Hematopoietic multipotent progenitor cell (in vitro differentiated cells): ENCODE measurements at places on chromosomes 12 and 14. TPM values are rescaled to one million over a fixed set of nuclear protein-coding genes. Genes with fewer than 3 reads are reported as not detected.

GRCh38 chr12:22310709-22311108, 23.8 kb downstream of the ST8SIA1 start:
- DNase-seq: no peak

DNA sequence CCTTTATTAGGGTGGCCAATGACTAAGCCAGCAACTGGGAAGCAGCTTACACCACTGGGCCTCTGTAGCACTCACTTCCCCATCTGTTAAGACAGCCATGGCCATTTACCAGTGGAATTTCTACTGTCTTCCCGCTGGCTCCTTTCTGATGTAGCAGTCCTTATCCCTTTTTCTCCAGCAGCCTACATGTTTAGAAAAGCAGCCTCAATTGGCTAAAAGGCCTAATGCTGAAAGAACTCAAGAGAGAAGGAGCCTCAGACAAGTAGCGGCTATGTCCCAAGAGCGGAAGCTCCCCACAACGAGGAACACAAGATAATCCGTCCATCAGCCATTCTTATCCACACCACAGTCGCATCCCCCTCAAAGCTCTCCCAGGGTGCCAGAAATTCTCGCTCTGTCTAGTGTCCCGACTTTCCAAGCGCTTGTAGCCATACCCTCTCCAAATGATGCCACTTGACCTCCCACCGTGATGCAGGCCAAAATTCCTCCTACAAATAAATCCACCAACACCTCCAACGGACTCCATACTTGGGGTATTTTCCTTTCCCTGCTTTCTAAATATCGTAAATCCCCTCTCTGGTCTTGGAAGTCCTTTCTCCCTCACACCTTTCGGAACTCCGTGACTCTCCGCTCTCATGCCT, 624 bp downstream of the M6PR start:
- DNase-seq: no peak

DNA sequence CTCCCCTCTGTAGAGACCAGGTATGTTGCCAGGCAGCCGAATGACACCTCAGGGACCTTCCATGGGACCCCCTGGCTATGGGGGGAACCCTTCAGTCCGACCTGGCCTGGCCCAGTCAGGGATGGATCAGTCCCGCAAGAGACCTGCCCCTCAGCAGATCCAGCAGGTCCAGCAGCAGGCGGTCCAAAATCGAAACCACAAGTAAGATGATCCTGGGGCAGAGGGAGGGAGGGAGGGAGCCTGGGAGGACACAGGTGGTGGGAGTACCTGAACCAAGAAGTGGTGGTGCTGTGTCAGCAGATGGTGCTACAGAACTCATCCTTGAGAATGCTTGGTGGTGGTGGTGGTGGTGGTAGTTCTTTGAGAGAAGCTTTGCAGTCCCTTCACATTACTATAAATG, 1.0 kb downstream of the SMARCD1 start:
- DNase-seq: no peak

DNA sequence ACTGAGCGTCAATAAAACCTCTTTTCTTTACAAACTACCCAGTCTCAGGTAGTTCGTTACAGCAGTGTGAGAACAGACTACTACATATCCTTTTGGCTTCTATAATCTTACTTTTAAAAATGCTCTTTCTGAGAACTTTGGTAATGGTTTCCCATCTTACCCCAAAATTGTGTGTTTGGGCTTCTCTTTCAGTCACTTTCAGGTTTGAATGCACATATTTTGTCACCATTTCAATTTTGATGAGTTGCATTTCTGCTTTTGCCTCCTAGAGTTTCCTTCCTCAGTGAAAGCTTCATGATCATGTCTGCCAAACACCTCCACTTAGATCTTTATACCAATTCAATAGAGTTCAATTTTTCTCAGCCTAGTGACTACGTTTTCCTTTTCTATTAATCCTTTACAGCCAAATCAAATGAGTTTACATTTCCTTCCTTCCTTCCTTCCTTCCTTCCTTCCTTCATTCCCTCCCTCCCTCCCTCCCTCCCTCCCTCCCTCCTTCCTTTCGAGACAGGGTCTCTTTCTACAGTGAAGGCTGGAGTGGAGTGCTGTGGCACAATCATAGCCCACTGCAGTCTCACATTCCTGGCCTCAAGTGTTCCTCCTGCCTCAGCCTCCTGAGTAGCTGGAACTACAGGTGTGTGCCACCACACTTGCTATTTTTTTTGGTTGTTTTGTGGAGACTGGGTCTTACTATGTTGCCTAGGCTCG, 124.9 kb downstream of the BCAT1 start:
- DNase-seq: no peak

GRCh38 chr12:98519257-98519907, 4.0 kb downstream of the TMPO start:
- no peak for DNase-seq

DNA sequence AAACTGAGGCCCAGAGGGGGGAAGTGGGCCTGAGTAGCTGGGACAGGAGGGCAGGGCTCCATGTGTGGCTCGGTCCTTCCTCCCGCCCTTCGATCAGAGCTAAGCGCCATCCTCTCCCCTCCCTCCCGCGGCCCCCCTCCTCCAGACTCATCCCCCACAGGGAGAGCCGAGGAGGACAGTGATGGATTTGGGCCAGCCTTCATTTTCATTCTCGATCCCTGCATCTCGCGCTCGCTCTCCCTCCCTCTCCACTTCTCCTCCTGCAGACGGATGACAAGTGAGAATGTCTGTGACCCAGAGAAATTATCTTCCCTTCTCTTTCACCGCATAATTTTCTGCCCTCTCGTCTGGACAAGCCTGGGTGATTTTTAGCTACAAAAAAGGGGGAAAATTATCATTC, 183.3 kb downstream of the RBM19 start:
- no peak for DNase-seq

DNA sequence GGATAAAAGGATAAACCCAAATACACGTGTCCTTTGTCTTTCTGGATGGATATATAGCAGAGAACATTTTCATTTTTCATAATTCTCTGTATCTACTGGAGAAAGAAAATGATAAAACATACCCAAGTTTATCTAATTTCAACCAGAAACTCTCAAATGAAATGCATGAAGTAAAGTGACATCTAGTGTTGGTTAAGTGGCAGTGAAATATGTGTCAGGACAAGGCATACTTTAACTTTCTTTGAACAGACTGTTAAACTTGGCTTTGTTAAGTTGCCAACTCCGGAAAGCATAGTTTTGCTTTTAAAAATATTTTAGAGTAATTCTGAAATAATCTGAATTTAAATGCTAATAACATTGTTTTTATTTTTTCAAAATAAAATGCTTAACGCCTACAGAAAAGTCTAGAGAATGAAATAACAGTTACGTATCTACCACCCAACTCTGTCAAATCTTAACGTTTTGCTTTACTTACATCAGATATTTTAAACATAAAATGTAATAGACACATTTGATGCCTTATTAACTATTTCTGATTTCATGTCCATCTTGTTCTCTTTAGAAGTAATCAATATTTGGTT, 25.2 kb upstream of the NTN4 start:
- DNase-seq: no peak

The NRXN3 gene
- 0.27 TPM for total RNA-seq
